ENCODE measurements at places on chromosomes 5 and 9.

DNA sequence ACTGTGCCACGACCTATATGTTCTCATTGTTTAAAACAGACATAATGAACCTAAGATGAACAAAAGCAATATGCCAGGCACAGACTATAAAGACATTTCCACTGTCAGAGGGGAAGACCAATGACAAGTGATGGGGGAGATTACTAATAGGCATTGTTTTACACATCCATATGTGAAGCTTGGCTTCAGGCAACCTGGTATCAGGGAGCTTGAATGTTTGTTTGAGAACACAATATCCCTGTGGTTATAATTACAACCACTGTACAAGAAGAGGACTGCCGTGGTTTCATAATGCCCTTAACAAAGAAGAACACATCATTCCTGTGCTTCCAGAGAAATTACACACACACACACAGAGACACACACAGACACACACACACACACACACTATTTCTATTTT is 385.7 kb downstream of the BNC2 start:
- no peak for DNase-seq

DNA sequence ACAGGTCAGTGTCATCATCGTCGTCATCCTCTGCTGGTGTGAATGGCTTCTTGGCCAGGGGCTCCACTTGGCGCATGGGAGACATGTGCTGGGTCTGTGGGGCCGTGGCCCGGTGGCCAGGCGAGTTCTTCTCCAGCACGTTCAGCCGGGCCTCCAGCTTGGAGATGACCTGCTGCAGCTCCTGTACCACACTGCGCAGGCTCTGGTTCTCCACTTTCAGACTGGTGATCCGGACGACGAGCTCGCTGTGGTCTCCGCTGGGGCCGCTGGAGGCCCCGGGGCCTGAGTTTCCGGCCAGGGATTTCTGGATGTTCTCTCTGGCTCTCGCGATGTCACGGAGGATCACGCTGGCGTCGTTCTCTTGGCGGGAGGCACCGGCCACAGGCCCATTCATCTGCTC is 40.6 kb downstream of the ZNF484 start:
- no peak for DNase-seq

DNA sequence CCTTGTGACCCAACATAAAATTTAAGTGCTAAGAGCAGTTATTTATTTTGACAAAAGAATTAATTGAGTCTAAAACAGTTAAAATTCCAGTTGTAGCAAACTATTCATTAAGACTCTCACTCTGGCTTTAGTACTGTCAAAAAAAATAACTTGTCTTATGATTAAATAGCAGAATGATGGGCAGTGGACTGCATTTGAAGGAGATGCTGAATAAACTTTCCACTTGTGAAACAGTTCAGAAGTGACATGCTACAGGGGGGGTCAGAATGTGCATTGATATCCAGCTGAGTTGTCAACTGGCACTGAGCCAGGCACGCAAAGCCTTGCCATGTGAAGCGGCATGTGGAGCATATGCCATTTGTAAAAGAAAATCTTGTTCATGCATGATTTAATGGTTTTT is 76.0 kb downstream of the FCHO2 start:
- DNase-seq, result peak; percentile 64

- DNase-seq, result no peak
These were observed 15.4 kb downstream of the HAUS6 start for GRCh38 chr9:19087106-19088000.

DNA sequence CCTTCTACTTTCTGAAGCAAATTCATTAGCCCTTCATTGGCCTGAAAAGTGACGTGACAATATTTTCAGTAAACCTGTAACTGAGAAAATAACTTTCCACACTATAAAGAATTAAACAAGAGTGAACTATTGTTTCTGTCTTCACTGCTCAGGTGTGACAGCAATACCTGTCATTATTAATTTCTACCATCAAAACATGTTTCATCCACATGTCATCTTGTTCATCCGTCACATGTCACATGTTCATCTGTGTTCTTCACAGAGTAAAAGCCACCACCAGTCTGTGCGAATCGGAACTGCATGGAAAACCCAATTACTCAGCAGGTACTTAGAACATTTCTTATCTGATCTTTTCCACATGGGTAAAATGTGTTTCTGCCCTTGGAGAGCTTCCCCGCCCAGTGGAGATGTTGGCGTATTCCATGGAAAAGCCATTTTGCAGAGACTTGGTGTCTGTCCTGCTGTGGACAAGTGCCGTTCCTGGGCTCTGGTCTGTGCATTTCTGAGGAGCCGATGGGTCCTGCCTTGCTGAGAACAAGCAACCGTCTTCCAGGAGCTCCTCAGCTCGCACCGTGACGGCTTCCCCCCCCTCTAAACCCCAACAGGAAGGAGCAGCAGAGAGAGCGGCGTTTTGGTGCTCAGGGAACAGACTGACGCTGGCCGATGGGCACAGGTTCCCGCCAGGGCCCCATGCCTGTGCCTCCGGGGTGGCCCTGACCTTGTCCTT is 10.6 kb upstream of the EXOC3 start:
- DNase-seq, result no peak

- DNase-seq, result no peak
These were observed 49.7 kb upstream of the PLEKHG4B start for GRCh38 chr5:42250-42649.

GRCh38 chr9:14433351-14434157 is 119.6 kb upstream of the NFIB start:
- peak; percentile 85 for DNase-seq

GRCh38 chr5:127699416-127699815 is 3.8 kb upstream of the CCDC192 start:
- DNase-seq, result no peak

- no peak for DNase-seq
These were observed 33.5 kb upstream of the FST start for GRCh38 chr5:53446908-53447307.

DNA sequence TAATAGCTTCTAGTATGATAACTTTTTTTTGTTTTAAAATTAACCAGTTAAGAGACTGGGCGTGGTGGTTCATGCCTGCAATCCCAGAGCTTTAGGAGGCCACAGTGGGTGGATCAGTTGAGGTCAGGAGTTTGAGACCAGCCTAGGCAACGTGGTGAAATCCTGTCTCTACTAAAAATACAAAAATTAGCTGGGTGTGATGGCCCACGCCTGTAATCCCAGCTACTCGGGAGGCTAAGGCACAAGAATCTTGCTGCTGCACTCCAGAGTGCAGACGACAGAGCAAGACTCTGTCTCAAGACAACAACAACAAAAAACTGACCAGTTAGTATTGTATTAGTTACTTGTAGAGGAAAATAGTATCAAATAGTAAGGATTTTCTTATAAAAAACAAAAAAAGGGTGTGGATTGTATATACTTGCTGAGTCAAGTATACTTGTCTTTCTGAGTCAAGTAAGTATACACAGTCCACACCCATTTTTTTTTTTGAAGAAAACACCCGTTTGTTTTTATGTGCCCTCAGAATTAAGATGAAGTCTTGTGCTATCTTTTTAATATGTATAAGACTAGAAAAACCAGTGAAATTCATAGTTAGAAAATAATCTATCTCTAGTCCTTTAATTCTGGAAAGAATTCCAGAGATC is 25.3 kb downstream of the UBAP1 start:
- no peak for DNase-seq

GRCh38 chr9:21684831-21685362 is 117.5 kb upstream of the MTAP start:
- DNase-seq, result no peak

DNA sequence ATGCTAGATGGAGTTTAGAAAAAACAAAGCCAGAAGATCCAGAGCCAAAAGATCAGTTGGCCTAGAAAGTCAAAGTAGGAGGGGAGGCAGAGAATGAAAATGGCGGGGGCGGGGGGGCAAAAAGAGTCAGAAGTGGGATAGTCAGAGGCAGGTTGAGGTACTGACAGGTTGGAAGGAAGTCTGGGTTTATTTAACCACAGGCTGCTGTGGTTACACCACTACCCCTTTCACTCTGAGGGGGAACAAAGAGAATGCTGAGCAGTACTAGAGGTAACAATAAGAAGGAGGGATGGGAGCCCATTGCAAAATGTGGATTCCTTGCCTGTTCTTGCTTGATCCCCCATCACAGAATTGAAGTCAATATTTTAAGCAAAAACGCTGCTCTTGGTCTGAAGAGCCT is 111.8 kb downstream of the CAVIN4 start:
- DNase-seq, result no peak

- no peak for DNase-seq
These were observed 20.8 kb downstream of the NKD2 start for GRCh38 chr5:1029282-1029944.

DNA sequence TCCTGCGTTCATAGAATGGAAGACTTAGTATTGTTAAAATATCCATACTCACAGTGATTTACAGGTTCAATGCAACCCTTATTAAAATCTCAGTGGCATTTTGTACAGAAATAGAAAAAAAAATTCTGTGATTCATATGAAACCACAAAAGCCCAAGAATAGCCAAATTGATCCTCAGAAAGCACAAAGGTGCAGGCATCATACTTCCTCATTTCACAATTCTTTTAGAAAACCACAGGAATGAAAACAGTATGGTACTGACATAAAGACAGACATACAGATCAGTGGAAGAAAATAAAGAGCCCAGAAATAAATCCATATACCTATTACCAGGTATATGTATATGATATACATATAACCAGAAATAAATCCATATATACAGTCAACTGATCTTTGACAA is 86.8 kb upstream of the MEGF10 start:
- no peak for DNase-seq

DNA sequence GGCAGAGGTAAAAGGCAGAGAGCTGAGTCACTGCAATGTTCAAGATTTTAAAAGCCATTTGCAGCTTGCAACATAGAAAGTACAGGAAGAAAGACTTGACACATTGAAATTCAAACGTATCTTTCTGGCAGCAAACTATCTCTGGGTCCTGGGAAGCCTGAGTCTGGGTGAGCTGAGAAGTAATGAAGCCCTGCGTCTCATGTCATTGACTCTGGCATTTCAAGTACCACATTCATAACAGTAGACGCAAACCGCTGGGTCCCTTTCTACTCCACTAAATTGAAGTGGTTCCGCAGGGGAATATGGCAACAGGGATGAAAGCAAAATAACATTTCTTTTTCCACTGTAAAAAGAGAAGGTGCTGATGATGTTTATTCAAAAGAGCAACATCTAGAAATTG is 694.3 kb downstream of the BRINP1 start:
- DNase-seq, result no peak

- no peak for DNase-seq
These were observed 16.5 kb downstream of the ZNF462 start for GRCh38 chr9:106879439-106879882.

DNA sequence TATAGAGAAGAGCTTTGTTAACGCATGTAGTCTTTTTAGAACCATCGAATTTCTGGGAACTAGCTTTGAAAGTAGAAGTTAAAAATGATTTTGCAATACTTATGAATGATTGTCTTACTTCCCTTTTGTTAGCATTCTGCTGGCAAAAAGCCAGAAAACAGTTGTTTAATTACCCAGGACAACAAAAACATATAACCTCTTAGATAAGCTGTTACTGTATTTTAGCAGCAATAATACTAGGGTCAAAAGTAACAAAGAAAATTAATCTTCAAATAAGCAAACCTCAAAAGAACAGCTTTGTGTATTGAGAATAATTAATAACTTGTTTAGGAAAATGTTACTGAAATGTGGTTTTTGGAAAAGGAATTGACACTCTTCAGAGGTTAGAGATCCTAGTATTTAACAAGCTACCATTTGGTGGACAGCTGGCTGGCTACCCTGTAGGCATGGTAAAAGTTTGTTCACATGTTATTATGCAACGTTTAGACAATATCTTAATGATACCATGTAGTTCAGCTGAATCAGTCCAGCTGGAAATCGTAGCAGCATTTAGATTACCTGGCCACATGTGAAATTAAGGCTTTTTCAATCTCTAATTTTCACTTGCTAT is 3.8 kb downstream of the FGF10 start:
- DNase-seq, result no peak

DNA sequence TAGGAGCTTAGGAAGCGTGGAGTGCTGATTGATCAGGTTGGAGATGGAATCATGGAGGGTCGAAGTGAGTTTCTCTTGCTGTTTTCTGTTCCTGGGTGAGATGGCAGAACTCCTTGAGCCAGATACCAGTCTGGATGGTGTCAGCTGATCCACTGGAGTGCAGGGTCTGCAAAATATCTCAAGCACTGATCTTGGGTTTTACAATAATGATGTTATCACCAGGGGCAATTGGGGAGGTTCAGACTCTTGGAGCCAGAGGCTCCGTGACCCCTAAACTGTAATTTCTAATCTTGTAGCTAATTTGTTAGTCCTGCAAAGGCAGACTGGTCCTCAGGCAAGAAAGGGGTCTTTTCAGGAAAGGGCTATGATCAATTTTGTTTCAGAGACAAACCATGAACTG is 80.0 kb upstream of the NIPAL4 start:
- DNase-seq, result no peak

GRCh38 chr5:53537711-53538110 is 22.7 kb upstream of the NDUFS4 start:
- DNase-seq, result no peak

DNA sequence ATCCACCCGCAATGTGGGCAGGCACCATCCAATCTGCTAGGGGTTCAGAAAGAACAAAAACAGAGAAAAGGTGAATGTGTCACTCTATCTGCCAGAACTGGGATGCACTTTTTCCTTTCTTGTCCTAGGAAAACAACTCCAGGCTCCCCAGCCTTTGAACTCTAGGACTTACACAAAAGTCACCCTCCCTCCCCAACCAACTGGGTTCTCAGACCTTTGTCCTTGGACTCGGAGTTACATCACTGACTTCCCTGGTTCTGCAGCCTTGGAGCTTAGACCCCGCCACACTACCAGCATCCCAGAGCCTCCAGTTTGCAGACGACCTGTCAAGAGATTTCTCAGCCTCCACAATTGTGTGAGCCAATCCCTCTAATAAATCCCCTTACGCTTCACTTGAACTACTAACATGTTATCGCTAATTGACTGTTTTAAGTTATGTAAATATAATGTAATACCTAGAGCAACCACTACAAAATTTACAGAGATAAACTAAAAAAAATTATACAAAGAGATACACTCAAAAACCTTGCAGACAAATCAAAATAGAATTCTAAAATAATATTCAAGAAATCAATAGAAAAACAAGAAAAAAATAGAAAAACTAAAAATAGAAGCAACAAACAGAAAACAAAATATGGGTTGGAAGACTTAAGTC is 5.3 kb upstream of the UBLCP1 start:
- no peak for DNase-seq

DNA sequence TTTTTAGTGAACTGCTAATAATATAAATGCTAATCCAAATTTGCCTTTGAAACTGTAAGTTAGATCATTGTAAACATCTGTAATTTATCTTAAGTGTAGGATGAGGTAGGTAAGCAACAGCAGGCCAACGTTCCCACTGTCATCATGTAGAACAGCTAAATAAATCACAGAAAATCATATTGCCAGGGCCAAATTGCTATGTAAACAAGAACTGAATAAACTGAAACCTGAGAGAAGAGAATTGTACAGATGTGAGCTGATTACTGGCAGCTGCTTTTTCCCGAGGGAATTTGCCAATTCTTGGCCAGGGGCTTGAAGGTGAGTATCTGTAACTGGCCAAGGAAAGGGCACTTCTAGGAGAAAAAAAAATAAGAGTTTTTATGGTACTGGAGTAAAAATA is 97.6 kb downstream of the CDH10 start:
- peak; percentile 43 for DNase-seq

All from NCI-H1694 treated with DMSO at 0.1 percent for 48 hours (cell line).